CD4-positive, CD25-positive, alpha-beta regulatory T cell (primary cell): ENCODE measurements at places on chromosomes 12 and 14. TPM values are rescaled to one million over a fixed set of nuclear protein-coding genes. Genes with fewer than 3 reads are reported as not detected.

DNA sequence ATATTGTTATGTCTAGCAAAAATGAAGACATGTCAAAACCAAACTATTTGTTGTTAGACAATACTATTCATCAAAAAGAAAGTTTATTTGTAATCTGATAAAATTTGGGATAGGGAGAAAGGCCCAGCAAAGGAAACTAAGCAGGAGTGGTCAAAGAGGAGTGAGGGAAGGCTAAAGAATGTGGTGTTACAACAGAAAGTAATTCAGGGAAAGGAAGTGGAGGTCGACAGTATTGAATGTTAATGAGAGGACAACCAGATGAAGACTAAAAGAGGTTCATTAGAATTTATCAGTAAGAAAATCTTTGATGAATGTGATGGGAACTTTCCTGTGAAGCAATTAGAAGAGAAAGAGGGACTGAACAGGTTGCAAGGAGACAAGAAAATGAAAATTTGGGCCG is 33.9 kb downstream of the PLCZ1 start:
- no peak for DNase-seq

The TPH2 gene
- total RNA-seq: not detected

DNA sequence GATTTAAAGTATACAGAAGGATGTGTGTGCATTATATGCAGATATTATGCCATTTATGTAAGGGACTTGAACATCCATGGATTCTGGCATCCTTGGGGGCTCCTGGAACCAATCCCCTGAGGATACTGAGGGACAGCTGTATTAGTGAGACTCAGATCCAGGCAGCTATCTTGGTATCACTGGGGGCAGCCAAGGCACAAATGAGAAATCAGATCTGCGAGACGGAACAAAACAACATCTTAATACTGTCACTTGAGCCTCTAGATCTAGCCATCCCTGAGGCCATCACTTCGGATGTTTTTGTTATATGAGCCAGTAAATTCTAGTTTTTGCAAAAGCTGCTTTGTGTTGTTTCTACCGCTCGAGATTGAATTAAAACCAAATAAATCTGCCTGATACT is 175.1 kb upstream of the SFSWAP start:
- no peak for DNase-seq

The MAP3K9 gene
- total RNA-seq: 15.7 TPM

DNA sequence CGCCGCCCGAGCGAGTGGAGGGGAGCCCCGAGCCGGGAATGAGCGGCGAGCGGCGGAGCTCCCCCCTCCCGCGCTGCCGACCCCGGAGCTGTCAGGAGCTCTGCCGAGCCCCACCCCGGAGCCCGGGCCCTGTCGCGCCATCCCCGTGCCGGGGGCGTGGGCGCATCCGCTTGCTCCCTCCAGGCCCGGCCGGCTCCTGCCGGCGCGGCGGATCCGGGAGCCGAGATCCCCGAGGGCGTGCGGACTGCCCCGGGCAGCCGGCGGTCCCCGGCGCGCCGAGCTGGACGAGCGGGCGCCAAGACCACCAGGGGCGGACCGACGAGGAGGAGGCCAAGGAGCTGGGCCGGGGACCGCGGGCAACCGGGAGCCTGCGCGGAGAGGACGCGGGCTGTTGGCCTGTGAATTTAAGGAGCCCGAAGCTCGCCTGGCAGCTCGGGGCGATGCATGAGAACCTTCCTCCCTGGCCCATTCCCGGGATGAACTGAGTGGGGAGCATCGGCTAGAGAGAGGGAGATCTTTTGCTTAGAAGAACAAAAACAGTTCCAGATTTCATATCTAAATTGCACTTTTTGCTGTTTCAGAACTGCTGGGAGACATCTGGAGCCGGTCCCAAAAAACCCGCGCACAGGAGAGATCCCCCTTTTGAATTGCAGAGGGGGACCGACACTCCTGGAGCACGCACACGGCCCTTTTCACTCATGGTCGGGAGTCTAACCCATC is 2.0 kb downstream of the PTHLH start:
- no peak for DNase-seq
